ENCODE measurements at places on chromosomes 13 and 19.

GRCh38 chr19:39829702-39830275 lies 4.2 kb downstream of the DYRK1B start:
- no peak for DNase-seq

DNA sequence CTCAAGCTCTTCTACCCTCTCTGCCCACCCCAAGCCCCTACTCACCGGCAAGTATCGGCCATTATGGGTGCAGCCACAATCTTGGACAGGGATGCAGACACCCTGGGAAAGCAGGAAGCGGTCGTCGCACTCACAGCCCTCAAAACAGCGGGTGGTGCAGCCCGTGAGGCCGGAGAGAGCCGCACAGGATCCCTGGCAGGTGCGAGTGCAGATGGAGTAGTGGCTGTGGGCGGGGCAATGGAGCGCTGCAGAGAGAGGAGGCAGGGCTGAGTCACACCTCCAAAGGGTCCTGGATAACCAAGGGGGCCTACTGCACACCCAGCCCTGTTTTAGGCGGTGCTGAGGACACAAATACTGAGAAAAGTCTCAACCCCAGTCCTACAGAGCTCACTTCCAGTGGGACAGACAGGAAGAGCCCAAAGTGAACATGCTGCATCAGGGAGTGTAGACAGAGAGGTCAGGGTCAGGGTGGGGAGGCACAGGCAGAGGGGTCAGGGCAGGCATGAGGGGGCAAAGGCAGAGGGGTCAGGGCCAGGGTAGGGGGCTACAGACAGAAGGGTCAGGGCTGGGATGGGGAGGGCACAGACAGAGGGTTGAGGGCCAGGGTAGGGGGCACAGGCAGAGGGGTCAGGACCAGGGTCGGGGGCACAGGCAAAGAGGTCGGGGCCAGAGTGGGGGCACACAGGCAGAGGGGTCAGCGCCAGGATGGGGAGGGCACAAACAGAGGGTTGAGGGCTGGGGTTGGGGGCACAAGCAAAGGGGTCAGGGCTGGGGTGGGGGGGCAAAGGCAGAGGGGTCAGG lies 24.2 kb upstream of the FBL start:
- DNase-seq, result no peak

DNA sequence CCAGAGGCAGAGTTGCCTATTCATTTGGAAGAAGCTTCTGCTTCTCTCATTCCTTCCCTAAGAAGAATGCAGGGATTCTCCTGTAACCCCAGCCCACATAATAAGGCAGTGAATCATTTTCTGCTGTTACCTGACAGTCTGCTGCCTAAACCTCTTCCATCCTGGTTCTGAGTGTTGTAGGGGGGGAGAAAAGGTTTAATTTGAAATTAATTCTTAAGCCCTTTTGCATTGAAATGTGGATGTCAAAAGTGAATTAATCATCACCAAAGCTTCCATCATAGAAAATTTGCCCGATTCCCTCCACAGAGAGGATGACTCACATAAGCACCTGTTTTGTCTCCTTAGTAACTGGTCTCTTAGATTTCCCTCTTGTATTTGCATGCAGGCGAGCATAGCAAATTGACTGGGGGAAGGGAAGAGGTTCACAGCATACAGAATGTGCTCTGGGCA lies 146.7 kb upstream of the FNDC3A start:
- peak; percentile 17 for DNase-seq

DNA sequence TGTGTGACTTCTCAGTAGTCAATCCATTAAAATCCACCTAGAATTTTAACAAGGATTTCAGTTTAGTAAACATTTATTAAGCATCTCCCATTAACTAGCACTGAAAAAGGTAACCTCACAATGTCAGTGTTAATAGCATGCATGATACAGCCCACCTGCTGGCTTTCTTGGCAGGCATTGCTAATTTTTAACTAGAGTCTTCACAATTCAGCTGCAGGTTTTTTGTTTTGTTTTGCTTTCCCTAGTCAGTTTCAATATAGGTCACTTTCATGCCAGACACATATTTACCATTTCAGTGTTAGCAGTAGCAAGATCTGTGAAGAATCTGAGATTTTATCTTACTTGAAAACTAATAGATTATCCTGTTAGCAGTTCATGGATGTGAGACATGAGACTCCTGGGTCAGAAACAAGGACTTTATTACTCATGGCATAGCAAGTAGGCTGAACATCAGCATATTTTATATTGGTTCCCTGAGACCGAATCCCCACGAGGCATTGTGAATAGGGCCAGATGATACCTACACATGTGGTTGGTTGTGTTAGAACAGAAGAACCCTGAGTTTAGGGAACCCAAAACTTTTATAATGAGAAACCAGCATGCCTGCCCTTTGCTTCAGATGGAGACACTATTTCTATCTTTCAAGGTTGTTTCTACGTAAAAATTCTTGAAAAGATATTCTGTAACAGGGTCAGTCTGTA lies 198.0 kb upstream of the HTR2A start:
- DNase-seq, result peak; percentile 62

DNA sequence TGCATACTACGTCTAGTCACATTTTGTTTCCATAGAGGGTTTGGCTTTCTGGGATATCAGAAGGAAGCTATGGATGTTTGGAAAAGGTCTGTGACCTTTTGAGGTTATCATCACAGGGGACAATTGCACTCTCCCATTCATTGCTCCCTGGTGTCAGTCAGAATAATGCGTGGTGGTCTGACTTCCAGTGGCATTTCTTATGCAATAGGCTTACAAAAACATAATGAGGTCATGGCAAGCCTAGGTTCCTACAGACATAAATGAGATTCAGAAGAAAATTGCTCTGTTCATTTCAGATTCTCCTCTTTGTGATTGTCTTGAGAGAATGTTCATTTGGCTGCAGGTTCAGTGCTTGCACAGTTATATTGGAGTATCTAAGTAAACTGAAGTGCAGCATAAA lies 54.6 kb downstream of the ARHGAP35 start:
- no peak for DNase-seq

DNA sequence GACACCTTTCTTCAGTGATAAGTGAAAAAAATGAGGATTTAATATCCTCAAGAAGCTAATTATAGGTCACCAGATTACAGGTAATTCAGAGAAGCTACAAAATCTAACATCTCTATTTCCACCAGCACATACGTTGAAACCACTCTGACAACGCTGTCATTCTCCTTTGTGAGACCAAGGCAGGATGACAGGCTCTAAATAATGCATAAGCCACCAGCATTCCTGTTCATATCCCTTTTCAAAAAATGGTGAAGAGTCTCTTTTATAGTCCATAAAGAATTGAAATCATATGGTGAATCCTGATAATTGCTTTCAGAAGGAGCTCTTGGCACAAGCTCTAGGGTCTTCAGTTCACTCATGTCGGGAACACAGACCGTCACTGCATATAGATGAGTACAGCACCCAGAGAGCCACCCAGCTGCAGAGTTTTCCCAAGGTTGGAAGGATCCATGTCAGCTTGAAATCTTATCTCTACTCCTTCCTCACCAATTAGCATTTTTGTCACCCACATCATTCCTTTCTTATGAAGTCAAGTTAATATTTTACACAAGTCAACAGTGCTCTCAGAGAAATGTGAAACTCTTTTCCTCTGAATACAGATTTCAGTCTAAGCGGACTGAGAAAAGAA lies 431.4 kb downstream of the TBC1D4 start:
- no peak for DNase-seq

- peak; percentile 28 for DNase-seq
Observed at GRCh38 chr13:73932091-73932490, 202.1 kb downstream of the KLF12 start.

DNA sequence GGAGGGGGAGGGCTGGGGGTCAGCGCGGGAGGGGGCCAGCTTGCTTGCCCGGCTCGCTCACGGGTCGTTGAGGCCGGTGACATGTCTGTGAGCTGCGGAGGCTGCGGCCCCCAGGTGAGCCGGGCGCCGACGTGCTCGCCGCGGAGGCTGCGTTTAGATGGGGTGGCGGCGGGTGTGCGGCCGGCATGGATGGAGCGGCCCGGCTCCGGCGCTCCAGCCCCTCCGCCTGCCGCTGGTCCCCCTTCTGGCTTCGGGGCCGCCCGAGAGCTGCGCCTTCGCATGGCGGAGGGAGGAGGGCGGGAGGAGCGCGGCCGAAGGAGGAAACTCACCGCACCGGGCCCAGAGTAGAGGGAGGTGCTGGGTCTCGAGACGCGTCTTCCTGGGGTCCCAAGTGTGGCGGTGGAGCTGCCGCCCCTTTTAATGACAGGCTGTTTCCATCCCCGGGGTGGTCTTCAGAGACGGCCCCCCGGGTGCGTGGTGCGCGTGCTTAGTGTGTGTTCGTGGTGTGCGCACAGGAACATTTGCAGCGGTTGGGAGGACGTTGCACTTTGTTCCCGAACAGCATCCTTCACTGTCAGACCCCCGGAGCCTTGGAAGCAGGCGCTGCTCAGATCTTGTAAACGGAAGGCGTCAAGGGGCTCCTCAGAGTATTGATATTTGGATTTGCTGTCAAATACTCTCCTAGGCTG lies at the start of gene AKAP11:
Gene AKAP11, plus strand, starts transcription at position 38 of the 689 bp plus-strand sequence. CDS start 14,197 bp downstream, outside the sequence.
- DNase-seq, result no peak

DNA sequence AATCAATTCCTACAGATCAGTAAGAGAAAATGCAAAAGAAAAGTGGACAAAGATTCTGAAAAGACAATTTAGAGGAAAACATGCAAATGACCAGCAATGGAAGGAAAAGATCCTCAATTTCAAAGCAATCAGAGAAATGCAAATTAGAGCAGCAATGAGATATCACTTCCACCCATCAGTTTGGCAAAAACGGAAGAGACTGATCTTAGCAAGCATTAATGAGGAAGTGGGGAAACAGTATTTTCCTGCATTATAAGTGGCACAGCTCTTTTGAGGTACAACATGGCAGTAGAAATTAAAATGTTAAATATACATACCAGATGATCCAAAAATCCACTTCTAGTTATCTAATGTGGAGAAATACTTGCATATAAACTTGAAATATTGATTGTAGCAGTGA lies 69.1 kb upstream of the SLC7A1 start:
- DNase-seq, result no peak

- no peak for DNase-seq
Observed at GRCh38 chr13:43720780-43721397, 65.9 kb downstream of the ENOX1 start.

- DNase-seq, result no peak
Observed at GRCh38 chr13:44155422-44156293, 218.0 kb upstream of the SERP2 start.

GRCh38 chr19:1136201-1136600 lies 32.4 kb downstream of the GPX4 start:
- peak; percentile 30 for DNase-seq

GRCh38 chr13:74819549-74819948 lies 662.4 kb downstream of the TBC1D4 start:
- DNase-seq, result no peak

DNA sequence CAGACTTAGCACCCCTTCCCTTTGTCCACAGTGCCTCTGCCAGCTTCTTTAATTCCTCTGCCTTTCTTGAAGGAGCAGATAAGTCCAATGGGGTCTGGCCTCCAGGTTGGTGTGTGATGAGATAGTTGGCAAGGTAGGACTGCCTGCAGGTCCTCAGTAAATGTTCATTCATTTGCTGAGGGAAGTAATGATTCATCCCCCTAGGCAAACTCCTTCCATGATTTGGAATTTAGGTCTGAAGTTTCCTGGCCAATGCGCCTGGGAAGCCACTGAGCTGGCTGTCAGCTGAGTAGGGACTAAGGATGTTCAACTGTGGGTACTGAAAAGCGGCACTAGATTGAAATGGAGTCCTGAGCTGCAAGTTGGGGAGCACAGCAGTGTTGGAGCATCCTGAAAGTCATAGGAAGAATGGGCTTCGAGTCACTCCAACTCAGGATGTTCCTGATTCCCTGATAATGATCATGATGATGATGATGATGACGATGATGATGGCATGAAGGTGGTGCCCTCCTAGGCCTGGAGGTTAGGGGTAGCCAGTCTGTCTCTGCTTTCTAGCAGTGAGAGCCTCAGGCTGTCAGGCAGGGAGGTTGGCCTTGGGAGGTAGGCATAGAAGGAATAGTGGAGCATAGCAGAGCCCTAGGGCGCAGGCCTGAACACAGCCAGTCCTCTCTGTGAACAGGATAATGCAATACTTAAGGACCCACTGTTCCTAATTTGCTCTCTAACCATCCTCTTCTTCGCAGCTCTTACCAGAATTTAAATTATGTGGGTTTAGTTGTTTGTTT lies 44.7 kb downstream of the COL4A2 start:
- no peak for DNase-seq

DNA sequence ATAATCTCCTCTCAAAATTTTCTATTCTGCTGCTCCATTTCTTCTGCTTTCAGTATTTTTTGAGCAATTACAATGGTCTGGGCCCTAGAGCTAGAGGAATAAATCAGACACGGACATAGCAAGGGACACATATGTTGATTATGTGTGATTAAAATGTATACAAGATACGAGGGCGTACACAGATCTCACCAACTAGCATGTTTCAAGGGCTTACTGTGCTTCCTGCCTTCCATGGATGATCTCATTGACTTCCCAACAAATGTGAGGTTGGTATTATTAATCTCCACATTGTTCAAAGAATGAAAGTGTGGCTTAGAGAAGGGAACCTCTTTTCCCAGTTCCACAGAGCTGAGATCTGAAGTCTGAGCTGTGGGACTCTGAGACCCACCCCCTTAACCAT lies 9.1 kb downstream of the PLD3 start:
- DNase-seq, result no peak

All from GM12865 (cell line).